Vagina (tissue), 2 donors: ENCODE measurements at places on chromosomes 6 and 20.

- H3K27me3 ChIP-seq = no peaks in the 10 kb centered on the region
- no peak for DNase-seq
- peaks cover 10% of the 10 kb centered on the region for H3K4me1 ChIP-seq
- H3K4me3 ChIP-seq = no peak overlapping the region
- no peaks in the 10 kb centered on the region for H3K36me3 ChIP-seq
These were observed 43.9 kb upstream of the NOL4L start for GRCh38 chr20:32628960-32629530.

DNA sequence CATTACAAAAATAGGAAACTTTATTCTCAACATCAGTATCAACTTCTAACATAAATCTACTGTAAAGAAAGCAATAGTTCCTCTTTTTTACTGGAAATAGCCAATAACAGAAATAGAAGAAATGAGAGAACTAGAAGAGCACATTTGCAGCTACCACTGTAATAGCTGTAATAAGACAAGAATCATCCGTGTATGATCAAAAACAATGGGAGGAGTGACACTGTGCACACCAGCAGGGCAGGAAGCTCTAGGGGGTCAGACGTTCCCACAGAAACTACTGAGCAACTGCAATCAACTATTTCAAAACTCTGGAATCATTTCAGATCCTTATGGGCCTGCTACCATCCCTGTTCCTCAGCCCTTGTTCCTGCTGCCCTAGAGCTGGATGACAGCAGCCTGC is 43.7 kb downstream of the NINL start:
- no peaks in the 10 kb centered on the region for H3K36me3 ChIP-seq
- no peak for DNase-seq
- peaks cover 28% of the 10 kb centered on the region for H3K4me1 ChIP-seq
- H3K27me3 ChIP-seq = no peaks in the 10 kb centered on the region
- no peak overlapping the region for H3K4me3 ChIP-seq

- H3K36me3 ChIP-seq = no peaks in the 10 kb centered on the region
- H3K4me3 ChIP-seq = no peak overlapping the region
- H3K27ac ChIP-seq = no peak overlapping the region
These were observed 59.5 kb downstream of the ZNF292 start for GRCh38 chr6:87214831-87215230.

DNA sequence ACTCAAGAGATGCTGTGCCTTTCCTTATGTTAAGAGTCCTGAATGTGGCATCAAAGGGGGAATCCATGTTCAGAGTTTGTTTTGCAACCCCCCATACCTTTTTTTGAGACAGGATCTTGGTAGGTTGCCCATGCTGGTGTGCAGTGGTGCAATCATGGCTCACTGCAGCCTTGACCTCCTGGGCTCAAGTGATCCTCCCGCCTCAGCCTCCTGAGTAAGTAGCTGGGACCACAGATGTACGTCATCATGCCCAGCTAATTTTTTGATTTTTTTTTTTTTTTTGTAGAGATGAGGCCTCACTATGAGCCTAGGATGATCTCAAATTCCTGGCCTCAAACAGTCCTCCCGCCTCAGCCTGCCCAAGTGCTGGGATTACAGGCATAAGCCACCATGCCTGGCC is 16.5 kb downstream of the PTPRA start:
- H3K4me3 ChIP-seq = no peak overlapping the region
- H3K36me3 ChIP-seq = no peaks in the 10 kb centered on the region
- DNase-seq = no peak
- H3K27ac ChIP-seq = no peak overlapping the region

DNA sequence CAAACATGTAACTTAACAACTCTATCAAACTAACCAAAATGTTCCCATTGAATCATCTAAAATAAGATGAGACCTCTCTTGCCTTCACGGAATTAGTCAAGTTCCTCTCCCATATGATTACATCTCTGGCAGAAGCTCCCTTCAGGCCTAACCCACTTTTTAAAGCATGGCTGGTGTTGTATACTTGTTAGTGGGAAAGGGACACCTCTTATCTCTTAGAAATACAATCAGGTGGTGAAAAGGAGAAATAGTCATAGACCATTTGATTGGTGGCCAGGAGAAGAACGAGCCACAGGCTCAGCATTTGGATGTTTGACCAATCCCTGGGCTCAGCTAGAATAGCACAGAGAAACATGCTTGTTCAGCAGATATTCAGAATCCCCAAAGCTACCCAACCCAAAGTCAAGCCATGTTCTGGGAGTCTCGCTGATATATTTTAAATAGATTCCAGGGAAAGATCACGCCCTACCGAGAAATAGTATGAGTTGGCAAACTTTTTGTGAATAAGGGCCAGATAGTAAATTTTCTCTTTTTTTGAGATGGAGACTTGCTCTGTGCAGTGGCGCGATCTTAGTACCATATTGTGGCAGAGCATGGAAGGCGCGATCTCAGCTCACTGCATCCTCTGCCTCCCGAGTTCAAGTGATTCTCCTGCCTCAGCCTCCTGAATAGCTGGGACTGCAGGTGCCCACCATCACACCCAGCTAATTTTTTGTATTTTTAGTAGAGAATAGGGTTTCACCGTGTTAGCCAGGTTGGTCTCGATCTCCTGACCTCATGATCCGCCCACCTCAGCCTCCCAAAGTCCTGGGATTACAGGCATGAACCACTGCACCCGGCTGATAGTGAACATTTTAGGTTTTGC is 126.3 kb upstream of the MYLIP start:
- H3K4me1 ChIP-seq = no peaks in the 10 kb centered on the region
- no peak overlapping the region for H3K27ac ChIP-seq
- no peaks in the 10 kb centered on the region for H3K36me3 ChIP-seq
- H3K27me3 ChIP-seq = no peaks in the 10 kb centered on the region
- no peak overlapping the region for H3K4me3 ChIP-seq
- DNase-seq = no peak

DNA sequence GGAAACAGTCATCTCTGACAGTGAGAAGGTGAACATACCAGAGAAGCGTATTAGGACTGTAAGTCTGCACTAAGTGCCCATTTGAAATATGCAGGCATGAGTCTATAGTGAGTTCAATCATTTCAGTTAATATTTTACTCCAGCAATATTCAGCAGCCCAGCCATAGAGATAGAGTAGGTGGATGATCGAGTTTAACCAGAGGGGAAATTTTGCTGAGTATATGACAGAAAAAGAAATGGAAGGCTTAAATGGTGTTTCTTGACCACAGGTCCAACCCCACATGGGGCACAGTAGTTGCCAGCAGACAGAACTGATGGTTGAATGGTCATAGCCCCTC is 39.8 kb downstream of the KIF6 start:
- H3K27me3 ChIP-seq = no peaks in the 10 kb centered on the region
- no peak overlapping the region for H3K27ac ChIP-seq
- H3K4me1 ChIP-seq = no peaks in the 10 kb centered on the region

GRCh38 chr6:139159016-139159415 is 24.1 kb downstream of the HECA start:
- H3K27ac ChIP-seq = no peak overlapping the region
- DNase-seq = no peak
- H3K4me3 ChIP-seq = no peak overlapping the region

- H3K4me3 ChIP-seq = no peak overlapping the region
- no peaks in the 10 kb centered on the region for H3K36me3 ChIP-seq
These were observed 59.0 kb downstream of the PRDM1 start for GRCh38 chr6:106145144-106145543.

GRCh38 chr20:12173347-12174012 is 255.8 kb downstream of the BTBD3 start:
- H3K4me3 ChIP-seq = no peak overlapping the region
- no peaks in the 10 kb centered on the region for H3K4me1 ChIP-seq
- no peak overlapping the region for H3K27ac ChIP-seq
- no peak for DNase-seq
- H3K27me3 ChIP-seq = no peaks in the 10 kb centered on the region

DNA sequence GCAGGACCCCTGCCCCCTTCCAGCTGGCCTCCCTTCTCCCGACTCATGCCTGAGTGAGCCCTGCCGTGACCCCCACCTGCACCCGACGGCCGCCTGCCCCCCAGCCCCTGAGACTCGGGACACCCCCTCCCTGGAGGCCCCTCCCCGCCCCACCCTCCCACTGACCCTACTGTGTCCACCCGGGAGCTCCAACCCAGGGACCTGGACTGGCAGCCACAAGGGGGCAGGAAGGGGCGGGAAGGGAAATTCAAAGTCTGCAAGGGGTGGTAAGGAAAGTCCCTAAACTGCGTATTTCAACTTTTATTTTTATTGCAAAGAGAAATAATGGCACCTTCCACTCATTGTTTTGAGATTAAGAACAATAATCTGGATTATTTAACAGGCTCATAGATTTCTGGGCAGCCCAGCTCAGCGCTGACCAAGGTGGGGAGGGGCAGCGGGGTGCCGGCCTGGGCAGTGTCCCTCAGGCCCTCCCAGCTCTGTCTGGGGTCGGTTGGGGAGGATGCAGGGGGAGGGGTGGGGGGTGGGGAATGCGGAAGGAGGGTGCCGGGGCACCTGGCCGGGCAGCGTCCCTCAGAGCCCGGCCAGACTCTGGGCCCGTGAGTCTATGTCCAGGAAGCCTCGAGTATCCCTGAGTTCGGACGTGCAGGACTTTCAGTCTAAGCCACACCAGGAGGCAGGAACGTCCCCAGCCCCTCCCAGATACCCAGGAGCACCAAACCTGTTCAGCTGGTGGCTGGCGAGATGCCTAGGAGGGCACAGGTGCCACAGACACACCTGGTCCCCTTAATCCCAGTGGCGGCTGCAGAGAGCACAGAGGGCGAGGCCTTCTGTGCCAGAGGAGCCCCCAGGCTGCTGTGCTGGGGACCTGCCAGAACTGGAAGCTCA is 1.3 kb upstream of the PTK6 start:
- peak overlapping the region; percentile 42 for H3K4me3 ChIP-seq
- no peaks in the 10 kb centered on the region for H3K36me3 ChIP-seq
- no peak for DNase-seq
- H3K27ac ChIP-seq = peak overlapping the region; percentile 65
- H3K27me3 ChIP-seq = no peaks in the 10 kb centered on the region

- no peak overlapping the region for H3K27ac ChIP-seq
- H3K4me3 ChIP-seq = no peak overlapping the region
- H3K27me3 ChIP-seq = no peaks in the 10 kb centered on the region
- H3K4me1 ChIP-seq = no peaks in the 10 kb centered on the region
These were observed 23.5 kb downstream of the DNAAF9 start for GRCh38 chr20:3383878-3384495.

DNA sequence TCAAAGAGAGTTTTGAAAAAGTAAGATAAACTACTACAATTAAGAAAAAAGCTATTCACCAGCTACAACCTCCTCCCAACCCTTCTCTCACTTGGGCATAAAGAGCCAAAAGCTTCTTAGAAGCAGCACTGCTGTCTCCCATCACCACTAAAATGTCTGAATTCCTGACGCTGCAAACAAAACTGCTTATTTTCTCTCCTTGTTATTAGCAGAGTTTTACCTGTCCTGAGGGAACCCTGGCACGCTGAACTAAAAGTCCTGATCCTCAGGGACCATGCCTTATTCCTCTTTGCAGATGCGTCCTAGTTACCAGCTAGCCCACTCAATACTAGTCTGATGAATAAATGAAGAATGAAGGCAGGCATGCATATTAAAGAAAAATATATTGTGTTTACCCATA is 1.1 kb downstream of the HACE1 start:
- no peak for DNase-seq
- H3K4me1 ChIP-seq = peaks cover 12% of the 10 kb centered on the region
- no peak overlapping the region for H3K27ac ChIP-seq
- H3K27me3 ChIP-seq = no peaks in the 10 kb centered on the region

DNA sequence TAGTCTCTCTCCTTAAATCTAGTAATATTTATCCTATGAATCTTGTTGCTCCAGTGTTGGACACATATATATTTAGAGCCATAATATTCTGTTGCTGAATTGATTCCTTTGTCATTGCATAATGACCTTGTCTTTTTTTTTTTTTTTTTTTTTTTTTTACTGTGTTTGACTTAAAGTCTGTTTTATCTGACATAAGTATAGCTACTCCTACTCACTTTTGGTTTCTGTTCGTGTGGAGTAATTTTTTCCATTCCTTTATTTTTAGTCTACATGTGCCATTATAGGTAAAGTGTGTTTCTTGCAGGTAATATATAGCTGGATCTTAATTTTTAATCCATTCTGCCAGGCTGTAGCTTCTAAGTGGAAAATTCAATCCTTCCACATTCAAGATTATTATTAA is 166.5 kb downstream of the GMDS start:
- no peaks in the 10 kb centered on the region for H3K27me3 ChIP-seq
- H3K4me3 ChIP-seq = no peak overlapping the region
- H3K4me1 ChIP-seq = no peaks in the 10 kb centered on the region

DNA sequence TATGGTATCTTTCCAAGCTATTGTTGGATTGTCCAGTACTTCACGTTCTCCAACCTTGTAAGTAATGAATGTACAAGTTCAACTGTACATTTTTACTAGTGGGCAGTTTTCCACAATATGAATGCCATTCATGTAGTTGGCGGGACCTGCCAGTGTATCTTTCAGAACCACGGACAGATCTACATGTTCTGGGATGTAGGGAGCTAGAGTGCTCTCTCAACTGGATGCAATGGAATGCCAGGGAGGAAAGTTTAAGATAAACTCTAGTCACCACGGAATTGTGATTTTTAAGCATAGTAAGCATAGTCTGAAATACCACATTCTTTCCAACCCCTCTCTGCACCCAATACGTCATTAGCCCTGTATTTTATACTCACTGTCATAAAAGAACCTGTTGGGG is 21.5 kb upstream of the HLA-C start:
- no peak overlapping the region for H3K27ac ChIP-seq
- H3K4me1 ChIP-seq = no peaks in the 10 kb centered on the region
- H3K27me3 ChIP-seq = no peaks in the 10 kb centered on the region
- no peaks in the 10 kb centered on the region for H3K36me3 ChIP-seq
- no peak overlapping the region for H3K4me3 ChIP-seq
- DNase-seq = no peak

GRCh38 chr6:140264431-140264830 is 890.0 kb upstream of the CITED2 start:
- DNase-seq = no peak
- no peaks in the 10 kb centered on the region for H3K27me3 ChIP-seq
- H3K36me3 ChIP-seq = no peaks in the 10 kb centered on the region

DNA sequence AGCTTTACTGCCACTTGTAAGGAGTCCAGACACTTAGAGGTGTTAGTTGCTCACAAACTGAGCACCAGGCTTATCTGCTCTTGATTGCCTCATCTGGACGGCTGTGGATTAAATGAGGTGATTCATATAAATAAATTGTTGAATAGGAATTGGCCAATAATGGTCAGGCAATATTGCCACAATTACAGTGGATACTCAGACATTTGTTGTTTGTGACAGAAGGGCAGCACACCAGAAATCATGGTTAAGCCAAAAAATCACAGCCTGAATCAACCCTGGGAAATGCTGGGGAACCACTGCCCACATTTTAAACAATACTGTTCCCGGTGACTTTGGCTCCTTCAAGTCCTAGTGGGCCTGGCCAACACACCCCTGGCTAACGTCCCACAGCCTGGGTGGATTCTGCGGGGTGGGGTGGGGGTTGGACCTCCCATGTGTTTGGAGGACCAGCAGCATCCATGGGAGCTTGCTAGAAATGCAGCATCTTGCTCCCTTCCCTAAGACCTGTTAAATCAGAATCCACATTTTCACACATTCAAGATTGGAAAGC is 29.5 kb upstream of the SPDEF start:
- H3K27me3 ChIP-seq = no peaks in the 10 kb centered on the region
- DNase-seq = no peak
- H3K36me3 ChIP-seq = peaks cover 17% of the 10 kb centered on the region

GRCh38 chr6:20291764-20292580 is 79.7 kb upstream of the MBOAT1 start:
- DNase-seq = no peak
- H3K27me3 ChIP-seq = no peaks in the 10 kb centered on the region
- no peaks in the 10 kb centered on the region for H3K4me1 ChIP-seq
- H3K4me3 ChIP-seq = no peak overlapping the region
- no peaks in the 10 kb centered on the region for H3K36me3 ChIP-seq

GRCh38 chr20:9928281-9928737 is 89.4 kb upstream of the PAK5 start:
- no peaks in the 10 kb centered on the region for H3K27me3 ChIP-seq
- no peak overlapping the region for H3K4me3 ChIP-seq
- no peaks in the 10 kb centered on the region for H3K36me3 ChIP-seq
- no peak overlapping the region for H3K27ac ChIP-seq
- H3K4me1 ChIP-seq = no peaks in the 10 kb centered on the region
